ENCODE measurements at places on chromosomes 6 and 20. TPM values are rescaled to one million over a fixed set of nuclear protein-coding genes. Genes with fewer than 3 reads are reported as not detected.

Gene CPXM1
- total RNA-seq, result not detected

Gene SSTR4
- total RNA-seq, result 0.12 TPM

Gene GJA1
- 74.7 TPM for total RNA-seq

Gene SMLR1
- not detected for total RNA-seq

Gene PTCHD4
- total RNA-seq, result not detected

Gene GHRH
- total RNA-seq, result not detected

Gene HSPA1L
- 1.8 TPM for total RNA-seq

Gene MANEA
- total RNA-seq, result 3.7 TPM
